NCI-H1436 (cell line): ENCODE measurements at places on chromosomes 13 and 19.

- no peak for DNase-seq
Measured at GRCh38 chr19:48814895-48815294, 4.1 kb upstream of the BCAT2 start.

DNA sequence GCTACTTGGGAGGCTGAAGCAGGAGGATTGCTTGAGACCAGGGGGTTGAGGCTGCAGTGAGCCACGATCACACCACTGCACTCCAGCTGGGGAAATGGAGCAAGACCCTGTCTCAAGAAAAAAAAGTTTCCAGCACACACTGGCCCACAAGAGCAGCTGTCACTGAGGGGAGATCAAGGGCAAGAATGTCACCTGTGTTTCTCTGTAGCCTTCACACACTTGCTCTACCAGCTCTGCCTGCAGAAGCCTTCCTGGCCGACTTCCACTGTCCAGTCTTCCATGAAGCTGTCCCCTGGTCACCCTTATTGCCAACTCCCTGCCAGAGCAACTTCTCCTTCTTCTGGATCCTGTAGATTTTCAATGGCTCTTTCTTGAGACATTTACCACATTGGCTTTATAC is 158.0 kb downstream of the KCTD15 start:
- DNase-seq, result no peak

GRCh38 chr13:84366506-84366905 is 484.2 kb upstream of the SLITRK1 start:
- no peak for DNase-seq

DNA sequence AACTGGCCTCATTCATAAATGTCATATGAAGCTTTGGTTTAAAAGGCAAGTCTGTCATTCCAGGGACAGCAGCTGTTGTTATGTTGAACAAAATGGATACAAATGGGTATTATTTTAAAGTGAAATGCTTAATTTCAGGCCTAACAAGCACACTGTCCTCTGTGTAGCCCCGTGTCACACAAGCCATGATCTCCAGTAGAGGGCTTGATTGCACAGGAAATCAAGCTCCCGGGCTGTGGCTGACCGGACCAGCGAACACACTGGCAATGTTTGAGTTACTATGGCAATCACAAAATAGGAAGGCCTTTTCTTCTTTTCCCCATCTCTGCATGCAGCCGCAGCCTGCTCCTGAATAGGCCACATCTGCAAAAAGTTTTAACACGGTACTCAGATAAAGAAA is 64.0 kb upstream of the GSX1 start:
- no peak for DNase-seq

- DNase-seq, result no peak
Measured at GRCh38 chr13:110397436-110398115, 90.5 kb downstream of the COL4A2 start.

DNA sequence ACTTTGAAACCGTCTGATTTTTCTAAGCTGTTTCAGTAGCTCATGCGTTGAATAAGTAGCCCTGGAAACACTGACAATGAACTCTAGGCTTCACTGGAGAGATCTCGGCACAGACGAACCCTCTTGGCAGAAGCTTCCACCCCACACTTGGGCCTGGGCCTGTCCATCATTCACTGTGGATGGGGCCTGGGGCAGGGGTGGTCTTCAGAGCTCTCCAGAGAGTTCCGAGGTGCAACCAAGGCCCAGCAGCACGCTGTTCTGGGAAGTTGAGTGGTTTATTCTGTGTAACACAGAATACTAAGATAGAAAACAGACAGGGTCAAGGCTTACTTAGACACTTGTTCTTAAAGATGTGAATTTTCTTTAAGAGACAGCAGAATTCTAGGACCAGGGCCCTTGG is 21.9 kb downstream of the NAXD start:
- no peak for DNase-seq

DNA sequence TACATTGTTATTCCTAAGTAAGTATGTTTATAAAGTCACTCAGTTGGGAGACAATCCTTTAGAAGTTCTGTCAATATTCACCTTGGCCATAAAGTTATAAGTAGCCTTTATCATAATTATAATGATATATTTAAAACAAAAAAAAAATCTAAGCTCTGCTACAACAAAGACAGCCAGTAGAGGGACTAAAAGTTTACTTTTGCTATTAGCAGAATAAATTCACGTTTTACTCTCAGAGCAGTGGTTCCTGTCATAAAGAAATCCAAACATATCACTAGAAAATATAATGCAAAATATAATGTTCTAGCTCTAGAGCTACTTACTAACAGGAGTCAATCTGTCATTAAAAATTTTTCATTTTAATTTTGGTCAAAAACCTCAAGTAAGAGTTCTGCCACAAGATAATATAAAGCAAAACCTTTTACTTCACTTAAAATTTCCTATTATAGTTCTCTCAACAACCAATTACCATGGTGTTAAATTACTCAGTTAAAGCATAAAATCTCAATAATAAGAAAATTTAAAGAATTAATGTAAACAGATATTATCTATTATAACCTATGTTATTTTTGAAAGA is 17.7 kb downstream of the INTS6 start:
- no peak for DNase-seq

GRCh38 chr19:956766-957440 is 27.2 kb upstream of the WDR18 start:
- DNase-seq, result no peak

DNA sequence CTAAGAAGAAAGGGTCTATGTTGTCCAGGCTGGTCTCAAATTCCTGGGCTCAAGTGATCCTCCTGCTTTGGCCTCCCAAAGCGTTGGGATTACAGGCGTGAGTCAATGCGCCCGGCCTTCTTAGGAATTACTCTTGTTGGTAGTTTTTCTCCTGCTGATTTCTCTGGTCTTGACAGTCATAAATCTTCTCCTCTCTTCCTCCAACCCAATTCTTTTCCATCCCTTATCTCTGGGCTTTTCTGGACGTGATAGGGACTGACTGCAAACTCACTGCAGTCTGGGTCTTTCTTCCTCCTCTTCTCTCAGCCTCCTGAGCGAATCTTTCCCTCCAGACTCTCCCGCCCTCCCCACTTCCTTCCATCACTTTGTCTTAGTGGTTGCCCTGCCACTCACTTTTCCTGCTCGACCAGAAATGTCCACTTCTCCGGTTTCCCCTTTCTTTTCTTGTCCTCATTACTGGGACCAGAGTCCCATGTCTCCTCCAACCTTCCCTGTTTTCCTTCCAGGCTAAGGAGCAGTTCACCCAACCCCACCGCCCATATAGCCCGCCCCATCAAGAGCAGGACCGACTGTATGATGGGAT is 21.9 kb upstream of the TIMM44 start:
- DNase-seq, result no peak

GRCh38 chr13:53121919-53122318 is 93.3 kb downstream of the OLFM4 start:
- no peak for DNase-seq

DNA sequence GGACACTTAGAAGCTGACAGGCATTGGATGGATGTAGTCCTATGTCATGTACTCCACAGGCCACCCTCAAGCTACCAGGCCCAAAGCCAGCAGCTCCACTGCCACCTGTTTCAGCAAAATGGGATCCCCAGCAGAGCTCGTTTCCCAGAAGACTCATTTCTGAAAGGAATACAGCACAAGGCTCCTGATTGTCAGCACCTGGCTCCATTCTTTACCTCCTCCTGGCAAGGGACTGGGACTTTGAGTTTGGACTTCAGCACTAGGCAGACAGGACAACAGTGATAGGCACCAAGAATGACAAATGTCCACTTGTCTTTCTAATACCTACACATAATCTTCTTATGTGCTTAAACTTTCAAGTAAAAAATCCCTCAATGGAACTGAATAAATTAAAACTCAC is 150.4 kb upstream of the RXFP2 start:
- DNase-seq, result no peak

DNA sequence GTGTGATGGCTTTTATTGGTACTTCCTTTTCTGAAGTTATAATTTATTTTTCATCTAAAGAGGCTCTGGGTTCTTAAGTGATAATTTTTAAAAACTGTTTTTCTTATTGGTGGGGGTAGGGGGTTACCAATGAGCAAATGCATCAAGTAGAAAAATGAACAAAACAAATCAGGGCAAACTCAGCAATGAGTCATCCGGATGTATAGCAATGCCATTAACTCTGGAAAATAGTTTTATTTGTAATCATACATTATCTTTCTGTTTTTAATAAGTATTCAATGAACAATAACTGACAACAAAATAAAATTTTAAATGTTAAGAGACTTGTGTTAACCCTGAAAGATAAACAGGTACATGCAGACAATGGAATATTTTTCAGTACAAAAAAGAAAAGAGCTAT is 67.6 kb downstream of the UFM1 start:
- no peak for DNase-seq

DNA sequence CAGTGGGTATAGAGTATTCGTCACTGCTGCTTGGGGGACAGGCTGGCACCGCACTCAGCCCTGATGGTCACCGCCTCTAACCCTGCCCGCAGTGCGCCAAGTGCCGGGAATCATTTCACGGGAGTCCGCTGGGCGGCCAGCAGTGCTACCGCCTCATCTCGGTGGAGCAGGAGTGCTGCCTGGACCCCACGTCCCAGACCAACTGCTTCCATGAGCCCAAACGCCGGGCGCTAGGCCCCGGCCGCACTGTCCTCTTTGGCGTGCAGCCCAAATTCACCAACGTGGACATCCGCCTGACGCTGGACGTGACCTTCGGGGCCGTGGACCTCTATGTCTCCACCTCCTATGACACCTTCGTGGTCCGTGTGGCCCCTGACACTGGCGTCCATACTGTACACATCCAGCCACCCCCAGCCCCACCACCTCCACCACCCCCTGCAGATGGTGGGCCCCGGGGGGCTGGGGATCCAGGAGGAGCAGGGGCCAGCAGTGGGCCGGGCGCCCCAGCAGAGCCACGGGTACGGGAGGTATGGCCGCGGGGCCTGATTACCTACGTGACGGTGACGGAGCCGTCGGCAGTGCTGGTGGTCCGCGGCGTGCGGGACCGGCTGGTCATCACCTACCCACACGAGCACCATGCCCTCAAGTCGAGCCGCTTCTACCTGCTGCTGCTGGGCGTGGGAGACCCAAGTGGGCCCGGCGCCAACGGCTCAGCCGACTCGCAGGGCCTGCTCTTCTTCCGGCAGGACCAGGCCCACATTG is 14.5 kb downstream of the CNFN start:
- no peak for DNase-seq

DNA sequence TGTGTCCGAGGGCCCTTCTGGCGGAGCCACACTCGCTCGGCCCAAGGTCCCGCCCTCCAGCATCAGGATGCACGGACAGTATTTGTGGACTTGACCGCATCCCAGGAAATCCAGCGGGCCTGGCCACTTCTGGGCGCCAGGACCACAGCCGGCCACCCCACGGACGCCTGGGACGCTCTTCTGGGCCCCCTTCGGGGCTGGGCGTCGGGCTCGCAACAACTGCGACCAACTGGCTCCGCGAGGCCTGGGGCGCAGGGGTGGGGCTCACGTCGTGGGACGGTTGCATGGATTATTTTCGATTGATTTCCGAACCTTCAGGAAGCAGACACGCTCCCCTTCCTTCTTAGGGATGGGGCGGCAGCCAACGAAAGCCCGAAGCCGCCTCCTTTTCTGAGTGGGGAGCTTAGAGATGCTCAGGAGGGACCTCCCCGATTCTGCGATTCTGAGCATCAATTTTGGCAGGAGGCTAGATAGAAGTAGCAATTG is 521 bp upstream of the NUP58 start:
- DNase-seq, result no peak

GRCh38 chr13:114027046-114027715 is 53.3 kb upstream of the C13orf46 start:
- no peak for DNase-seq

GRCh38 chr13:29991343-29991742 is 140.9 kb upstream of the UBL3 start:
- no peak for DNase-seq

- no peak for DNase-seq
Measured at GRCh38 chr19:30388819-30389218, 16.6 kb downstream of the ZNF536 start.

- no peak for DNase-seq
Measured at GRCh38 chr13:19818223-19818842, 35.6 kb upstream of the PSPC1 start.

DNA sequence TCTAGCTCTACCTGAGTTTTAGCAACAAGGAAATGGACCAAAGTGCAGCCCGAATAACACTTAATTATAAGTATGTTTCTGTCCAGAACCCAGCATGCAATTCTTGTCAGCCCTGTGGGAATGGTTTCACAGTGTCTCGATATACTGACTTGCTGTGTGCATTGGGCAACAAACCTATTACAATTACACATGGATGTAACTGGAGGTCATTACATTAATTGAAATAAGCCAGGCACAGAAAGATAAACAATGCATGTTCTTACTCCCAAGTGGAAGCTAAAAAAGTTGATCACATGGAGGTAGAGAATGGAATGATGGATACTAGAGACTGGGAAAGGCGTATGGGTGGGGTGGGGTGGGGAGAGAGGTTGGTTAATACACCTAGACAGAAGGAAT is 5.1 kb upstream of the CYP2S1 start:
- no peak for DNase-seq

DNA sequence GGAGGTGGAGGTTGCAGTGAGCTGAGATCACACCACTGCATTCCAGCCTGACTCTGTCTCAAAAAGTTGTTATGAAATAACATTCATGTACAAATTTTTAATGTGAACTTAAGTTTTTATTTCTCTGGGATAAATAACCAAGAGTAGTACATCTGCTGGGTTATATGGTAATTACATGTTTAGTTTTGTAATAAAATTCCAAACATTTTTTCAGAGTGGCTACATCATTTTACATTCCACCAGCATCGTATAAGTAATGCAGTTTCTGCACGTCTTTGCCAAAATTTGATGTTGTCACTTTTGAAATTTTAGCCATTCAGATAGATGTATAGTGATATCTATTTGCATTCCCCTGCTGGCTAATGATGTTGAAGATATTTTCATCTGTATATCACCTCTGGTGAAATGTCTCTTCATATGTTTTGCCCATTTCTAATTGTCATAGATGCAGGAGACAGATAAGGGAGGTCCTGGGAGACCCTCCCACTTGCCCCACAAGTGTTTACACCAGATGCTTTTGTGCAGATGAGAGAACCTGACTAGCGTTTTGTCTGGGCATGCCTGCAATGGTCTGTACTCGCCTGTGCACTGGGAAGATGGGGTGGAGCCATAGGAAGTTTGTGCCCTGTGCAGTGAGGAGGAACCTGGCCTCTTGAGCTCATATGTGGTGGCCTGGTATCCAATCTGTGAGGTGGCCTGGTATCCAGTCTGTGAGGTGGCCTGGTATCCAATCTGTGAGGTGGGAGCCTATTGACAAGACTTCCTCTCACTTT is 12.7 kb upstream of the KBTBD6 start:
- no peak for DNase-seq

DNA sequence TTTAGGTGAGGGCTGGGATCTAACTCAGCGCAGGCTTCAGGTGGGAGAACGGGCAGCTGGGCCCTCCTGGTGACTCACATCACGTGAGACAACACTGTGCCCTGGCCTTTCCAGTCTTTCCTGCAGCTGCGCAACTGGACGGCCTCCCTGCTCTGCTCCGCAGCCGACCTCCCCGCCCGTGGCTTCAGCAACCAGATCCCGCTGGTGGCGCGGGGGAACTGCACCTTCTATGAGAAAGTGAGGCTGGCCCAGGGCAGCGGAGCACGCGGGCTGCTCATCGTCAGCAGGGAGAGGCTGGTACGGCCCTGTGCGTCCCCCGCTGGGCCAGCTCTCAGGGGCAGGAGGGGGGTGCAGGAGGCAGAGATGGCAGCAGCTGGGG is 8.8 kb downstream of the SPPL2B start:
- DNase-seq, result no peak

- no peak for DNase-seq
Measured at GRCh38 chr13:75738841-75739240, 102.7 kb downstream of the LMO7 start.
